Neuronal stem cell (in vitro differentiated cells): ENCODE measurements at places on chromosomes 2 and 18.

DNA sequence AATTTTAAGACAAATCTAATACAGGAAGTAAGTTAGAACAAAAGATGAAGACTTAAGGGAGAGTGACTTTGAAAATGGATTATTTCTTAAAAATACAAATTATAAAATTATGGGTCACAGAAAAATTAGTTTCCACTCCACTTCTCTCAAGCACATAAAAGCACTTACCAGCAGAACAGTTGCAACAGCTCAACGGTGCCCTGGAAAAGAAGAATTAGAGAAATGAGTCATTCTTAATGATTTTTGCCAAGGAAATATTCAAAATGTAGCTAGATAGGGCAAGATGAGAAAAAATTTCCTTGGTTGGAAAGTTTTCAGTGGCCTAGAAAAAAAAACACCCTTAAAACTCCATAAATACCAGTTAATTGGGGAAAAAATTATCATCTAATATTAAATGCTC is 2185.6 kb upstream of the CELF4 start:
- DNase-seq = no peak

DNA sequence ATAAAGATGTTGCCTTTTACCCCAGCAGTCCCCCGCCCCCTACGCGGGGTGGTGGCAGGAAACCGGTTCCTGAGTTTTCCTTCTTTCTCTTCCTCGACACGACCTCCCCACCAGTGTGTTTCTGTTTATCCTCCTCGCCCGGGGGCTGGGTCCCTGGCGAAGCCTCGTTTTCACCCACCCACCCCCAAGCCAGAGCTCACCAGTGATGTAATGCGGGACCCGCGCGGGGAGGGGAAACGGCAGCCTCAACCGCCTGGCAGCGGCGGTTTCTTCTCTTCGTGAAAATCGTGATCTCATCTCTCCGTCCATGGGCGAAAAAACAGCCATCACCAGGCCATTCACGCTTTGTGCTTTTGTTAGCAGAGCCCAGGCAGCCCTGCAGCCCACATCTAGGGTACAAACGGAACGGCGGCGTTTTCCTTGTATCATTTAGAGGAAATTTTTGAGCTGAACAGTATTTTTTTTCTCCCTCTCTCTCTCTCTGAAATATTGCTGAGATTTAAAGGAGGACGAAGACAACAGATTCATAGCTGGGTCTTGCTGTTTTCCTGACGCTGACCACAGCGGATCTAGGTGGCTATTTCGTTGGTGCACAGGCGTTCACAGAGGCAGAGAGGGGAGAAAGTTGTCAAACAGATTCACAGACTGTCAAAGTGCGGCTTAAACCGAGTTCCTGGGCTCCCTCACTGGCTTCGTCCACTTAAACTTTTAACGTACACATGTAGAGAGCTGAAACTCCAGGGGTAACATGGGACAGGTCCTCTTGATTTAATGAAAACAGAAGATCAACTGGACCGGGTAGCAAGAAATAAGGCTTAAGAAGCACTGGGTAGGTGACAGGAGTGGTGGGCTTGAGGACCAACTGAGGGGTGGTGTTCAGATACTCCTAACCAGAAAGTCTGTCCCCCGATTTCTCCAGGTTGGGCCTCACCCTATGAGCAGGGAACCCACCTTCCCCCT is 21.9 kb upstream of the PAX3 start:
- DNase-seq = no peak

DNA sequence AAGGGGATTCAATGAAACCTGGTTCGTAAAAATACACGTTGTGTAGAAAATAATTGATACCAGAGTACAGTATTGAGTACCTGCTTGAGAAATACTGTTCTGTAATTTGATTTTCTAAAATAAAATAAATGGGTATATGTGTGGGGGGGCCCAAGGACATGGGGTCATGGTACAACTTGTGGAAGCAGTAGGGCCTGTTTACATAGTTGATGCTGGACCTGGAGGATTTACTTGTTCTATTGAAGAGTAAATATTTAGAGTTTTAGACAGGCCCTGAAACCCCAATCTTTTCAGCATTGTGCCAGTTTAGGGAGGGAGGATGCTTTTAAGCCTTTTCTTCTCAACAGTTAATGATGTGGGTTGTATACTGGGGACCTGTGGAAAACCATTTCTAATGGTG is 11.7 kb downstream of the CERS6 start:
- no peak for DNase-seq

DNA sequence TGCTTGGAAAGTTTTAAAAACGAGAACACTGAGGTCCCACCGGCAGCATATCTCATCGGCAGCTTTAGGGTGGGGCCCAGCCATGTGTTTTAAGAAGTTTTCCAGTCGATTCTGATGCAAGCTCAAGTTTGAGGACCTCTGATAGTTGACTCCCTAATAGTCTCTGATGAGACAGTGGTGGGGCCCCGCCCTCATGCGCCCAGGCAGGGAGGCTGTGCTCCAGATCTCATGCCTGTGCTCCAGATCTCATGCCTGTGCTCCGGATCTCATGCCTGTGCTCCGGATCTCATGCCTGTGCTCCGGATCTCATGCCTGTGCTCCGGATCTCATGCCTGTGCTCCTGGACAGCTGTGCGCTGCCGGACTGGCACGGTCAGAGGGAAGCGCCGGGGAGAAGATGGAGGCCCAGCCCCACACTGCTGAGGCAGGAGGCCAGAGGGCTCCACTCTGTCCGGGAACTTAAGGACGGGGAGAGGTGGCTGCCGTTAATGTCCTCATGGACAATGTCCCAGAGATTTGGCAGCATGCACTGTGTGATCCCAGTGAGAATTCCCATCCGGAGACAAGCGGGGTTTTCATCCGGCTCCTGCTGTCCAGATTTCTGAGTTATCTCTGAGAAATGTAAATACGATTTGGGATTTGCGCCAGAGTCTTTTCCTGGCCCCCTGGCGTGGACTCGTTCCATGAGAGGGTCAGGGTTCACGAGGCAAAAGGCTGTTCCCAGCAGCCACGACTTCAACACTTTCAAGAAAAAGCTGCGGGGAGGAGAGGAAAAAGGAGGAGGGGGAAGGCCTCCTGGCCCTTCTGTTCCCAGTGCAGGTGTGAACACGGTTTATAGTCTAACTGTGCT is 9.4 kb upstream of the COLEC11 start:
- no peak for DNase-seq

DNA sequence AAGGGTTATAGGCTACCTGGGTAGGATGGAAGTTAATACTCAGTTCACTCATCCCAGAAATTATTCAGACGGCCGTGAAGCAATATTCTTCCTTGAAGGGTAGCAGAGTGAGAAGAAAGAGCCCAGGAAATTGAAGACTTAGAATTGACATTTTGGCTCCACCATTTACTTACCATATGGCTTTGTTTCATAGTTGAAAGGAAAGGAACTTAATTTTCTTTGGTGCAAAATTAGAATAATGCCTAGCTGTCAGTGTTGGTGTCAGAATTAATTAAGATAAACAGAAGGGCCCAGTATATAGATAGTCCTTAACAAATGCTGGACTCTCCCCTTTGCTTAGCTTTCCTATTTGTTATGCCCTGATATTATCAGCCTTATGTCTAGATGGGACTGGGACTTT is 263.2 kb downstream of the KCNJ3 start:
- no peak for DNase-seq
